ENCODE measurements at places on chromosomes 12 and 14. TPM values are rescaled to one million over a fixed set of nuclear protein-coding genes. Genes with fewer than 3 reads are reported as not detected.

DNA sequence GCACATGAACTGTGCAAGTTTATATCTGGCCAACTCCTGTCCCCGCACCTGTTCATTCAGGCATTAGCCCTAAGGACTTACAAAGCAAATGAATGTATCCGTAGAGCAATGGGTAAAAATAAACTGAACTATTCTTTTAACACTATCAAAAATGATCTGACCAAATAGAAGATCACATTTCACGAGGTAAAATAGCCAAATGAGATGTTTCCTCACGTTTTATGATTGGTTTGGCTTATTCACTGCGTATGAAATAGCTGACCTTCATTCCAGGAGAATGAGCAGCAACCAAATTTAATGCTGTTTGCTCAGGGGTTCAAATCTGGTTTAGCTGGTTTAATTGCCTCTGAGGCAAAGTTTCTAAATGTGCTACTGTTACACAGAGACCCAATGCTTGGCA is 216.0 kb upstream of the EEA1 start:
- no peak for DNase-seq

DNA sequence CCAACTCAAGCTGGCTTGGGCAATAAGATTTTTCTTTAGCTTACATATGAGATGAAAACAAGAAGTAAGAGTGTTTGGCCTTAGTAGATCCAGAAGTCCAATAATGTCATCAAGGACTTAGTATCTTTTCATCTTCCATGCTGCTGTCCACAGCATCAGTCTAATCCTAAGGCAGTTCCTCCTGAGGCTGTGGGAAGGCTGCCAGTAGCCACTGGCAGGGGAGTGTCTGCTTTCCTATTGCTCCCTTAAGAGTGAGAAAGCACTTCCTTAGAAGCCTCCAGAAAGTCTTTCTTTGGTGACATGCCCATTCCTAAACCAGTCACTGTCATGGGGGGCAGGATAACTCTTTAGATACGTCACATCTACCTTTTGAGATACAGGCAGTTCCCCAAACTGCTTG is 317.7 kb downstream of the BMP4 start:
- peak; percentile 5 for DNase-seq

DNA sequence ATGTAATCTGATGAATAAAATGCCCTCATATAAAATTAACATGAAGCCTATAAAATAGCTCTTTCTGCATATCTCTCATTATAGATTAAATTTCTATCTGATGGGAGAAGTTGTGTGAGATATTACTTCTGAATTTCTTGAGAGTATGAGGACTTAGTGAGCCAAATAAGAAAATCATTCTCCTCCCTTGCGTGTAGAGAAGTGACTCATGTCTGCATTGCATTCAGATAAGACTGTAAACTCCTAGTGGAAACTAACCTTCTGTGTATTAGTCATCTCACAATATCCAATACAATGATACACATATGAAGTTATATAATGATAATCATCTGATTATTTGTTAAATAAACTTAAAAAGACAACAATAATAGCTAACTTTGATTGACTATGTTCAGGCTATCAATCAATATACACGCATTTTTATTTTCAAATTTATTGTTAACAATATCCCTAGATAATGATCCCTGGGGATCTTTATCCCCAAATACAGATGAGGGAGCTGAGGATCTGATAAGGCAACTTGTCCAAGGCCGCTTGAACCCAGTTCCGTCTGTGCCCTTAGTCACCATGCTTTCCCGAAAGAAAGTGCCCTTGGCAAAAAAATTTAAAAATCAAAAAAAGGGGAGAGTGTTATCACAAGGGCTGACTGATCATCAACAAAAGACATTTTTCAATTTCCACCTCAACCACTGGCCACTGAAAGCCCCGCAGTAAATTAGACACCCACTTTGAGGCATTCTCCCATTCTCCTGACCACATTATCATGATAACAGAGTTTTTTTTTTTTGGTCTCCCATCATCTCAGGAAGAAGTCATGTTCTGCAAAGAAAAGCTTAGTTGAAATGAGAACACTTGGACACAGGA is 189.2 kb upstream of the RASSF8 start:
- DNase-seq: peak; percentile 93

GRCh38 chr12:716506-716905 is 35.9 kb upstream of the WNK1 start:
- DNase-seq: peak; percentile 18

- peak; percentile 12 for DNase-seq
Measured at GRCh38 chr12:81167694-81168093, 89.8 kb downstream of the ACSS3 start.

GRCh38 chr12:2504577-2504976 is 290.2 kb upstream of the FKBP4 start:
- no peak for DNase-seq

DNA sequence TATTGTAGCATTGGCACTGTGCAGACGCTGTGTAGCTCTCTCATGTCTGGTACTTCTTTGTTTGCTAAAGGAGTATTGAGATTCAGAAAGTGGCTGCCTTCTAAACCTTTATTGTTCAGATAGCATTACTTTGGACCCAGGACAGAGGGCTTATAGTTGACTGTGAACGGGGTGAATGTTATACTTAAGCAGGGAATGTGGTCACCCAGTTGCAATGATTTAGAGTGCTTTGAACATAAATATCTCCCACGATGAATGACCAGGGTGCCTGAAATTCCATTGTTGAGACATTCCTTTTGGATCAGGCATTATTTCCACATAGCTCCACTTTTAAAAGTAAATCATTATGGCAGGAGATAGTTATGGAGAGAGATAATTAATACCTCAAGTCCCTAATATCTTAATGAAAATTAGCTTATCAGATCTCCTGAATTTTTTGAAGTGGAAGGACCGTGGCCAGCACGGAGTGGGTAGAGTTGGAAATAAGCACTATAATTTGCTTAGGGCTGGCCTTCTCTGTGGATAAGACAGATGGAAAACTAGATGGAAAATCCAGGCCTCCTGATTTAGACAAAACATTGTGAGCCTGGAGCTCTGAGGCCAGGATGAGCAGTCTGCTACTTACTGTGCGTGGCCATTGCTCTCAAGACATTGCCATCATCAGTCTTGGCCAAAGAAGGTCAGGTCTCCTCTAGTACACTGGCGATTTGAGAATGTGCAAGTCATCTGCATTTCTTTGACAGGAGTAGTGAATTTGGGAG is 114.5 kb downstream of the ETV6 start:
- DNase-seq: peak; percentile 80

- no peak for DNase-seq
Measured at GRCh38 chr12:59357811-59358210, 238.0 kb upstream of the SLC16A7 start.

DNA sequence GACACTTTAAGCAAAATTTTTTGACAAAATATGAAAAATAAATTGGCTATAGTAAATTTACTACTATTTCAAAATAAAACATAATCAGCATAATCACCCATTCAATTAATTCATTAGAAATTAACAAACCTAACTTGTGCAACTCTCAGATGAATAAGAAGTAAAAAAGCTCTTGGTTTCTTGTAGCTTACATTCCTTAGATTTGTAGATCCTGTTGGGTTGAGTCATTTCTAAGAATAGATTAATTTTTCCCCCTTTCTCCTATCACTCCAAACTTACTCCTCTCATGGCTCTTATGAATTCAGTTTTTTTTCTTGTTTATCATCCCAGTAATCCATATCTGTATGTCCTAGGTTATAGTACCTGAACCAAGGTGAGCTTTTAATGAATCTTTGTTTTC is 230.9 kb upstream of the LRIG3 start:
- peak; percentile 56 for DNase-seq

GRCh38 chr14:39419272-39419671 is 13.0 kb downstream of the FBXO33 start:
- peak; percentile 26 for DNase-seq

DNA sequence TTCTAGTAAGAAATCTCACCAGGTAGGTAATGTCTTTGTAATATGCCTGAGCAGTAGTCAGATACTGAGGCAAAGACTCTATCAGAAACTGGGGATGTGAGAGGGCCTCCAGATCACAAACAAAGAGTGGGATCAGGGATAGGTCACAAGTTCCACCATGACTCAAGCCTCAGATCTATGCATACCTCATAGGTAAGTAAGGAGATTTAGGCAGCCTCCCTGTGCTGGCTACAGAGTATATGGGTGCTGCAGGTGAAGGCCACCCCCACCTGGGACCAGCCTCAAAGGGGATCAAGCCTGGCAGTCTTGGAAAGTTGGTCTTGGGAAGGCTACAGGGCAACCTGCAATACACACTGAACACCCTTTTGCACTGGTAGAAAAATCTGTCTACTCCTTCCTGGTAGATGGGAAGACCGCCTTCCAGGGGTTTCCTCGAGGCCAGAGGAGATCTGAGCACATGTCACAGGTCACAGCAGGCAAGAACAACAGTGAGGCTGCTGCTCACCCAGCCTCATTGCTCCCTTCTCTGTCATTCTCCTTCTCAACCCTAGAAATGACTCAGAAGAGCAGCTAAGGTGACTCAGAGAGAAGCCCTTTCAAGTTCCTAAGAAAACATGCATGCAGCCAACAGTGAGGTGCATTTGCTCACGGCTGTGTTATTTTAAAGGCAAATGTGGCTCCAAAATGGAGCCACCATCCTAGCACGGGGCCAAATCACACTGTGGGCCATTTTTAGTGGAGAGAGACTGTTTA is 143.4 kb upstream of the CDKN3 start:
- DNase-seq: peak; percentile 95

GRCh38 chr14:68877993-68878575 is 85.2 kb upstream of the ZFP36L1 start:
- no peak for DNase-seq

DNA sequence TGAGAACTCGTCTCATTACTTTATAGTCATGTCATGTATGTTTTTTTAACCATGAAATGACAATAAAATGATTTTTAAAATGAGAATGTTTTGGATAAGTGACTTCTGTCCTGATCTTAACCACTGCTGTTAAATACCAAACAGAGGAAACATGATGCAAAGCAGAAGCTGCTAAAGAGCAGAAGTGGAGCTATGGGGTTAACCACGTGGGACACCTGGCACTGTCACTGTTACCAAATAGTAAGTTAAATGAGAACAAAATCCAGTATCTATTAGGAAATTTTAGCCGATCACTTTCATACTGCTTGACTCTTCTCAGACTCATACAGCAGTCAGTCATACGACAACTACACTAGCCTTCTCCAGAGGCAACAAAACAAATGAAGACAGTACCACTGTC is 82.4 kb downstream of the SCAF11 start:
- no peak for DNase-seq

GRCh38 chr12:27207615-27208413 is 36.3 kb upstream of the STK38L start:
- DNase-seq: no peak

DNA sequence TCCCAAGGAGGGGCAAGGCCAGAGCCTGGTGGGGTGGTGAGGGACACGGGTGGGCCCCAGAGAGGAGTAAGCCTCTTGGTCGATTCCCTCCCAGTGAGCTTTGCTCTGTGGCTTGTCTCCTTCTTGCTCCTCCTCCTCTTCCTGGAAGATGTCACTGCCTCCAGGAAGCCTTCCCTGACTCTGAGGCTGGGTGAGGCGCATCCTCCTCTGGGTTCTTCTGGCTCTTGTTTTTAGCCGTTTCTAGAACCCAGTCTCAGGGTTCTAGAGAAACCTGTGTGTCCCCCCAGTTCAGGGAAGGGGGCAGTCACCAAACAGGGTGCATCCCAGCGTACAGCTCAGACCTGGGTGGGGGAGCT is 12.6 kb downstream of the KIF26A start:
- DNase-seq: no peak

GRCh38 chr14:96119947-96120346 is 80.8 kb downstream of the C14orf132 start:
- DNase-seq: no peak

GRCh38 chr14:104968541-104969401 is 9.4 kb downstream of the AHNAK2 start:
- DNase-seq: peak; percentile 85

GRCh38 chr12:13208533-13209435 is 12.3 kb downstream of the EMP1 start:
- peak; percentile 64 for DNase-seq

Gene ESPL1
- polyA plus RNA-seq: 3.3 TPM

Gene ZC3H10
- polyA plus RNA-seq: 3.0 TPM

Gene AICDA
- polyA plus RNA-seq: not detected

Gene ACTN1
- 597 TPM for polyA plus RNA-seq

Gene IL22
- polyA plus RNA-seq: not detected

Gene KCNH3
- polyA plus RNA-seq: 0.09 TPM

Gene PSMD9
- 141 TPM for polyA plus RNA-seq

Gene TEX22
- polyA plus RNA-seq: 0.46 TPM

Gene HOXC12
- not detected for polyA plus RNA-seq
